ENCODE measurements at places on chromosomes 7 and 10.

DNA sequence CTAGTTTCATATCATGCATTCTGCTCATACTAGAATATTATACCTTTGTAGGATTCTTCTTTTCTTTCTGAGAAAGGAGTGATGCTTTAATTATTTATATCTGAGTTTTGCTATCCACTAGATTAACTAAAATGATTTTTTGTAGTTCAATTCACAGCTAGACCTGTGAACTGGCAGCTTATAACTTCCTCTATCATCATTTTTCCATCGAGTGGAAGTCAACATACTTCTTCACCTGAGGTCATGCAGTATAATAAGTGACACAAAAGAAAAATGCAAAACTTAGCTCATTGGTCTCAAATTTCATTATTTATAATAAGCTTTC, 8.0 kb downstream of the LRRN3 start:
- DNase-seq: no peak

GRCh38 chr7:85980740-85981139, 663.0 kb upstream of the GRM3 start:
- DNase-seq: no peak

- DNase-seq: no peak
Measured at GRCh38 chr7:37052705-37053104, 328.4 kb upstream of the AOAH start.

DNA sequence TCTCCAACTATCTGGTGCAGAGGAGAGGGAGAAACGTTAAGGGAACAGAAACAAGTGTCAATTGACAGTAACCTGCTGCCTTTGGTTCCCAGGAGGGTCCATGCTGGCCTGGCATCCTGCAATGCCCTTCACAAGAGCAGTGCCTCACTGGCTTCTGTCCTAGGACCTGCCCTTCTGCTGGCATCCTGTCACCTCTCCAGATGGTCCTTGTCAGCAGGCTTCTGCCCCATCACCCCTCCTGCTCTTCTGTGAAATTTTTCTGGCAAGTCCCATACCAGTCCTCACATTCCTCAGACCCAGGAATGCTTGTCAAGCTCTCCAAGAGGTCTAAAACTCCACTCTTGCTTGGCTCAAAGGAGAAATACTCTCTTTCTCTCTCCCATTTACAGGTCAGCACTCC, 34.2 kb downstream of the C10orf67 start:
- no peak for DNase-seq

- DNase-seq: peak; percentile 65
Measured at GRCh38 chr7:138125598-138126111, 49.4 kb downstream of the AKR1D1 start.

All from GM13977 (cell line).